ENCODE measurements at places on chromosomes 1 and 21.

- peak; percentile 38 for DNase-seq
These were observed 20.6 kb downstream of the RUNX3 start for GRCh38 chr1:24909388-24909898.

- no peak for DNase-seq
These were observed 238.3 kb downstream of the HLX start for GRCh38 chr1:221117548-221117951.

DNA sequence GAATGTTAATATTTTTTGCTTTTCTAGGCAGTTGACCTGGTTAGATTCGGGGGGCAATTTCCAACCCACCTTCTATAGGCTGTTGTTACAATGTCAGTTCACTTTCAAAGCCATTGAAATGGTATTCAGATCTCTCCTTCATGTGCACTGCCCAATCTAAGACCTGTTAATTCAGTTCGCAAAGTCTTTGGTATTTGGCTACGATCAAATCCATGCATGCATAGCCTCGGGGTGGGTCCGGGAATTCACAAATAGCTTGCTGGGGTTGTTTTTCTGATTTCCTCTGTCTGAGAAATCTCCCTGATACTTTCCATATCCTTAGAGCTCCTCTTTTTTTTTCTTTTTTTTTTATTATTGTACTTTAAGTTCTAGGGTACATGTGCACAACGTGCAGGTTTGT is 252.6 kb upstream of the SPAG17 start:
- DNase-seq: no peak

- DNase-seq: no peak
These were observed 275.1 kb upstream of the GJB5 start for GRCh38 chr1:34479731-34480130.

DNA sequence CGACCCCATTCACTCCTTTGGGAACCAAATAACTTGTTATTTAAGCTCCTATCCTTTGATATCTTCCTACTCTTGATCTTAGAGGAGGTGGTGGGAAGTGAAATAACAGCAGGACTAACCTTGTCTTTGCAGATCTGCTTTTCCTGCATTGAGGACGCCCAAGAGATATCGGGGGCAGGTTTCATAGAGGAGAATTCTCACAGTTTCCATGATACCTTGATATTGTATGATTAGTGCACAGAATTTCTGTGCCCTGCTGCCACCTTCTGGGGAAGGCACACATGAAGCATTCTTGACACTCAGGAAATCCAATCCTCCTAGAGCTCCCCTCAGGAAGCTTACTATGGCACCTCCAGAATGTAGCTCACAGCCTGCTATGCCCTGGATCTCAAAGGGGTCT is 1.6 kb downstream of the CD1B start:
- DNase-seq: no peak

- no peak for DNase-seq
These were observed 116.3 kb upstream of the HP1BP3 start for GRCh38 chr1:20903437-20903836.

DNA sequence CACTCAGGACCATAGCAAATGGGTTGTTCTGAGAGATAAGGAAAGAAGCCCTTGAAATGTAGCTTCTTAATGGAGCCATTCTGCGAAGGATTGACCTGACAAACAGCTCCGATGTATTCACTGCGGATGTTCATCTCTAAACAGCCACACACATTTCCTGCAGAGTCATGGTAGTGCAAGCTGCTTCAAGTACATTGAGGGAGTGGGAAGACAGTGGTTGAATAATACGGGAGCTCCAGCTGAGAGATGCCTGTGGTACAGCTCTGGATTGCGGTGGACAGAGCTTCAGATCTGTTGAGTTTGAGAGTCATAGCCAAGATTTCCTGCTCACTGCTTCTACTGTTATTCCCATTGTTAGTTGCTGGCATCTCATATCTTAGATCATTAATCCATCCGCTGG is 86.6 kb downstream of the ZBTB18 start:
- DNase-seq: no peak

- no peak for DNase-seq
These were observed 23.4 kb downstream of the SCAF4 start for GRCh38 chr21:31708541-31708940.

DNA sequence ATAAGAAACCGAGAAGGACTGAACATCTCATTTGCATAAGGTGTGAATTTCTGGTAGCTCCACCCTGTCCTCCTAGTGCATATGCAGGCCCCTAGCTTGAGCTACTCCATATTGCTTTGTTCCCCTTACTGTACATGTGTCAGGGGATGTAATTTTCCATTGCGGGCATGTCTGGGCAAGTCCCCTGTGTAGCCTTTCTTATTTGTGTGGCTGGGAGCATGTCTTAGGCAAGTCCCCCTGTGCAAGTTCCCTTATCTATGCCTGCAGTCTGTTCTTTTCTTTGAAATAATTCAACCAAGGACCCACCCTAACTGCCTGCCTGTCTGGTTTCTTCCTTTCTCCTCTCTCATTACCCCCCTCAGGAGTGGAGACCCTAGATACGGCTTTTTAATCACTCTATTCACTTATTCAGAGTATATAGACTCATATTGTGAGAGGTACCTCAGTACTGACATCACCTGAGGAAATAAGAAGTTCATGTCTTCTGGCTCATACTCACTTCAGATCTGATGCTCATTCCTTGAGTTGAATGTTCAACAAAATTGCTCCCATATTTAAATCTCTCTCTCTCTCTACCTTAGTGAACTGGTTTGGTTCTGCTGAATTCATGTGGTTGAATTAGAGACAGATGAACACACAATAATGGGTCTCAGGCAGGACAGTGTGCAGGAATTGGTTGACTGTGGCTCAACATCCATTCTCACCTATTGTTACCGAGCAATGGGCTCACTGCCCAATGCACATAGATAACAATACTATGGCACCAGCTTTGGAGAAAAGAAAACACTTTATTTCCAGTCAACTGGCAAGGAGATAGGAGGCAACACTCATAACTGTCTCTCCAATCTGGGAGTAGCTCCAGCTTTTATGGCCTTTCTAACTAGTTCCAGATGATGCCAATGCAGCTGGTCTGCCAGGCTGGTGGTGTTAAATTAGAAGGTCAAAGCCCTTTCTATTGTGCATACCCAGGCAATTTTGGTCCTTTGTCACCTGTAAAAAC is 27.9 kb upstream of the NPL start:
- DNase-seq: peak; percentile 17

DNA sequence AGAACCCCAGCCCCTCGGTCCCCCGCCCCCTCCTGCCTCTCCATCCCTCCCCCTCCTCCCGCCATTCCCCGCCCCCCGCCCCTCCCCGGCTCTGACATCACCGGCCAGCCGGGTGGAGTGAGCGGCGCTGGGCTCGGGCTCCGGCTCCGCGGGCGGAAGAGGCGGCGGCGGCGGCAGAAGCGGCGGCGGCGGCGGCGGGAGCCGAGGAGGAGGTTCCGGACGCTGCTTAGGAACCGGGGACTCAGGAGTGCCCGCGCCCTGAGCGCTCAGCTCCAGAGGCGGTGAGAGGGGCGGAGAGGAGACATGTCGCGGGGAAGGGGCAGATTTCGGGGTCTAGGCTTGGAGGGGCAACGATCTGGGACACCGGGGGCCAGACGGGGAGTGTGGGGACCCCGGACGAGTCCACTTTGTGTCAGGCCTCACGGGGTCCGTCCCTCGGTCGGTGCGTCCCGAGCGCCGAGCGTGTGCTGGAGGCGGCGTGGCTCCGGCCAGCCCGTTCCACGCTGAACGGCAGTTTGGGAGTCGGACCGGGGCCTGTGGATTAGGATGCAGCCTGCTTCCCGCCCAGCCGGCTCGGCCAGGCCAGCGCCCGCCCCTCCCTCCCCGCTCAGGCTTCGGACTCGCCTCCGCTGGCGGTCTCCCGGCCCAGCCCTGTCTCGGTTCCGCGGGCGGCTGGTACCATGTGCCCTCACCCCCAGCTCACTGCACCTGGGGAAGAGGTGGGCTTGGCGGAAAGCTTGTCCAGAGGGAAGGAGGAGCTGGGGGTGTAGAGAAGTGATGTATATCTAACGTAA is at the start of gene PEA15:
TSS of gene PEA15 (plus strand) at position 143 of the 794 bp plus-strand sequence. CDS start 6,161 bp downstream, outside the sequence.
- peak; percentile 90 for DNase-seq

DNA sequence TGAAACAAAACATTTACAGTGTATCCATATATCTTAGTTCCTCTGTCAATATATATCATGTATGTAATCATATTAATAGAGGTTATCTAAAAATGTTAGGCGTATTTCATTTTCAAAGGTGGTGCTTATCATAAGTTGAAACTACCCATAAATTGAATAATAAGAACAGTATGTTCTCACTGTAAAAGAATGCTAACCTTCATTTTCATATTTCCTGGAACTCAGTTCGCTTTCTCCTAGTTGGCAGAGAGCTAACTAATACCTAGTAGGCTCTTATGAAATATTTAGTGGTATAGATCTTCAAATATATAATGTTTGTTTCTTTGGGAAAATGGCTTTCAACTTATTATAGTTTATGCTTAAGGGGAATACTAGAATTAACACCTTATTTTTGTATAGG is 118.4 kb downstream of the DISP1 start:
- no peak for DNase-seq

DNA sequence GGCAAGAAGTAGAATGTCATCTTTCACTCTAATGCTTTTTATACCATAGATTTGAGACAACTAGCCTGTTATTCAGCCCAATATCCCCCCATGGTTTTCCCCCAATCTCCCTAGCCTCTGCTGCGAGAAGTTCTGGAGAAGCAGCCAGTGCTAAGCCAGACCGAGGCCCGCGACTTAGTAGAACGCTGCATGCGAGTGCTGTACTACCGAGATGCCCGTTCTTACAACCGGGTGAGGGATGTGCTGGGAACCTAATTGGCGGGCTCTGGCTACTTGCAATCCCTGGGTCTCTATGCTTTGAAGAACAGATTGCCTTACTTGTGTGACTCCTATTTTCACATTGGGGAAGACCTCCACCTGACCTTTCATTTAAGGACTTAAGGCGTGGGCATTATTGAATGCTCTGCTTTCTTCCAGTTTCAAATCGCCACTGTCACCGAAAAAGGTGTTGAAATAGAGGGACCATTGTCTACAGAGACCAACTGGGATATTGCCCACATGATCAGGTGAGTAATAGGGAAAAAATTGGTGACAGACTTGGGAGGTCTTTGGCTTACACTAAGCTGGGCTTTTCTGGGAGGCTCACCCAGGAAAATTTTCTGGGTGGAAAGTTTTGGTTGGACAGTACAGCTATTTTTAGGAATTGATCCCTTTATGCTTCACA is 1.9 kb downstream of the PSMB4 start:
- DNase-seq: no peak

- DNase-seq: no peak
These were observed 66.3 kb downstream of the CNST start for GRCh38 chr1:246632281-246633168.

DNA sequence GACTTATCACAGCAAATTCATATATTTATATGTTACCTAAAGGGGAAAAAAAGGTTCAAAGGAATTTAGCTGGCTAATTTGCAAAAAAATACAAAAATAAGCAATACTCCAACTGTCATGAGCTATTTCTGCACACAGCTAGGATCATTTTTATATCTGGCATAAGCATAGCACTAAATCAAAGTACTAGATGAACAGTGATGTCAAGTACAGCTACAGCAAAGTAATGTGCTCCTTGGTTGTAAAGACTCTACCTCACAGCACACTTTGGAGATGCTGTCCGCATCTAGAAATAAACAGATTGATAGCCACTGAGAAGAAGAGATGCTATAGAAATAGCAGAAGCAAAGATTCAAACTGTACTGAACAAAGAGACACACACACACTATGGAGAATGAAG is 125.4 kb downstream of the TGFBR3 start:
- no peak for DNase-seq
